ENCODE measurements at places on chromosomes 13 and 19. TPM values are rescaled to one million over a fixed set of nuclear protein-coding genes. Genes with fewer than 3 reads are reported as not detected.

The KLK3 gene
- total RNA-seq = not detected

The SERP2 gene
- total RNA-seq = 0.63 TPM

DNA sequence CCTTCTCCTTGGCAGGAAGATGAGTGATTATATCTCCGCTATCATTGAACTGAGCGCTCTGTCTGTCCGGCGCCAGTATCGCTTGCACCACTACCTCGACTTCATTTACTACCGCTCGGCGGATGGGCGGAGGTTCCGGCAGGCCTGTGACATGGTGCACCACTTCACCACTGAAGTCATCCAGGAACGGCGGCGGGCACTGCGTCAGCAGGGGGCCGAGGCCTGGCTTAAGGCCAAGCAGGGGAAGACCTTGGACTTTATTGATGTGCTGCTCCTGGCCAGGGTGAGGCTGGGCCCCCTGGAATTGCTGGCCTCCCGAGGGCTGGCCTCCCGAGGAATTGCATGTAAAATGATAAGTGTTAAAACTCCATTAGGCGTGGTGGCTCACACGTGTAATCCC, 32.1 kb downstream of the CYP4F22 start:
- no peaks in the 10 kb centered on the region for H3K36me3 ChIP-seq
- H3K4me3 ChIP-seq = no peak overlapping the region
- no peaks in the 10 kb centered on the region for H3K27me3 ChIP-seq
- no peak for DNase-seq

DNA sequence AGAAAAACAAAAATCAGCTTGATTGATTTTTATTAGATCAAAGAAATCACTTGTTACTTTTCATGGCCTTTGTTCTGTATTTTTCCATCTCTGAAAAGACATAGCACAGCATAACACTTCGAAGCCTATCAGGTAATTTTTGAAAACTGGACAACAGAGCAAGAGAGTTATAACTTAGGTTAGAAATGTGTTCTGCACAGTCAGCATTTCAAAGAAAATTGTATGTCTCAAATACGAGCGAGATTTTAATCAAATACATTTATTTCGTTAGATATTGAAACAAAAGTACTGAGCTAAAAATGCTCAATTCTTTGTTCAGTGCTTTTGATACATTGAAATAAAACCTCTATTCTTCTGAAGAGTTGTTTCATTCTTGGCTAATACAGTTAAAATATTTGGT, 144.1 kb upstream of the SLC10A2 start:
- H3K4me1 ChIP-seq = no peaks in the 10 kb centered on the region
- H3K27me3 ChIP-seq = no peaks in the 10 kb centered on the region
- H3K4me3 ChIP-seq = no peak overlapping the region

DNA sequence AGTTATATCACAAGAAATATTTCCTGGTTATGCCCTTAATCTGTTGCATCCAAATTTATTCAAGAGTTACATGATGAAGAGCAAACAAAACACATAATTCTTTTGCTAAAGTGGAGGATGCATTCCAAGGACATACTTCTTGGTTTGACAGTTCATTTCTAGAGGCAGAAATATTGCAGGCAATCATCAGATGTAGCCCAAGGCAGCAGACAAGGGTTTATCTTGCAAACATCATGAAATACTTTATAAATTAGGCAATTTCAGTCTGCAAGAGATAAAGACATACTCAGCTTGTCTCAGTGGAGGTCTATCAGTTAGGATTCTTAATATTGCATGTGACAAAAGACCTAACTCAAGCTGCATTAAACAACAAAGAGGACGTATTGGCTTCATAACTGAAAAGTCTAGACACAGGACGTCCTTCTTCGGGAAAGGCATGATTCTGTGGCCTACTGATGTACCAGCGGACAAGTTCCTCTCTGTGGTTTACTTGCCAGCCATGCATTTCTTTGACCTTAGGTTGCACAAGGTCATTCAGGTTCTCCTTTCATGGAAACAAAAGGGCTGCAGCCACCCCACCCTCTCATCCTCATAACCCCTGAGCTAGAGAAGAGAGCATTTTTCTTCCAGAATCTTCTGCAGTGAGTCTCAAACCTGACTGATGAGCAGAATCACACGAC, 204.1 kb downstream of the KATNAL1 start:
- H3K4me1 ChIP-seq = no peaks in the 10 kb centered on the region
- no peak overlapping the region for H3K27ac ChIP-seq
- H3K27me3 ChIP-seq = no peaks in the 10 kb centered on the region
- no peak overlapping the region for H3K4me3 ChIP-seq
- H3K36me3 ChIP-seq = no peaks in the 10 kb centered on the region

GRCh38 chr19:47158367-47158791, 27.7 kb downstream of the SAE1 start:
- H3K27ac ChIP-seq = peak overlapping the region; percentile 93
- H3K4me3 ChIP-seq = peak overlapping the region; percentile 58

DNA sequence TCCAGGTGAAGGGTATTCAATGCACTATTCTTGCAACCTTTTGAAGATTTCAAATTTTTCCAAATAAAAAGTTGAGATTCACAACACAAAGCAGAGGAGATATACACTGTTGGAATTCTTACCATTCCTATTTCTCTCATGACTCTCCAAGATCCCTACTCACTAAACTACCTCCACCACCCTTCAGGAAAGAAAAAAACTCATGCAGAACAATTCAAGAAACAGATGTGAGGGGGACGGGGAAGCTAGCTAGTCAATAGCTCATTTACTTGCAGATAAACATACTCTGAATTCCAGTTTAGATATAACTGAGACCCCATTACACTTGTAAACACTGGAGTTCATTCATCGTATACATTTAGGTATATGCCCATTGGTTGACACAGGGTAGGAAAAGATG, 90.0 kb upstream of the SERP2 start:
- peaks cover 30% of the 10 kb centered on the region for H3K27me3 ChIP-seq
- no peak for DNase-seq
- no peak overlapping the region for H3K4me3 ChIP-seq
- H3K27ac ChIP-seq = no peak overlapping the region

GRCh38 chr13:39766464-39767158, 111.1 kb downstream of the COG6 start:
- no peak overlapping the region for H3K4me3 ChIP-seq
- no peaks in the 10 kb centered on the region for H3K27me3 ChIP-seq
- DNase-seq = no peak
- H3K4me1 ChIP-seq = peaks cover 12% of the 10 kb centered on the region
- no peaks in the 10 kb centered on the region for H3K36me3 ChIP-seq
- no peak overlapping the region for H3K27ac ChIP-seq

- DNase-seq = no peak
- no peak overlapping the region for H3K27ac ChIP-seq
- no peak overlapping the region for H3K4me3 ChIP-seq
- H3K36me3 ChIP-seq = no peaks in the 10 kb centered on the region
These were observed 219.2 kb downstream of the ENOX1 start for GRCh38 chr13:43567608-43568007.

GRCh38 chr13:66339214-66339613, 890.9 kb downstream of the PCDH9 start:
- no peaks in the 10 kb centered on the region for H3K27me3 ChIP-seq
- H3K36me3 ChIP-seq = no peaks in the 10 kb centered on the region
- DNase-seq = no peak

Measured in activated CD4-positive, alpha-beta T cell treated with anti-CD3 and anti-CD28 coated beads for 36 hours (primary cell).